ENCODE measurements at places on chromosomes 1 and 21.

GRCh38 chr1:102241431-102242338, 245.0 kb upstream of the OLFM3 start:
- DNase-seq, result no peak

- no peak for DNase-seq
Measured at GRCh38 chr1:119737040-119737682, 25.4 kb downstream of the PHGDH start.

DNA sequence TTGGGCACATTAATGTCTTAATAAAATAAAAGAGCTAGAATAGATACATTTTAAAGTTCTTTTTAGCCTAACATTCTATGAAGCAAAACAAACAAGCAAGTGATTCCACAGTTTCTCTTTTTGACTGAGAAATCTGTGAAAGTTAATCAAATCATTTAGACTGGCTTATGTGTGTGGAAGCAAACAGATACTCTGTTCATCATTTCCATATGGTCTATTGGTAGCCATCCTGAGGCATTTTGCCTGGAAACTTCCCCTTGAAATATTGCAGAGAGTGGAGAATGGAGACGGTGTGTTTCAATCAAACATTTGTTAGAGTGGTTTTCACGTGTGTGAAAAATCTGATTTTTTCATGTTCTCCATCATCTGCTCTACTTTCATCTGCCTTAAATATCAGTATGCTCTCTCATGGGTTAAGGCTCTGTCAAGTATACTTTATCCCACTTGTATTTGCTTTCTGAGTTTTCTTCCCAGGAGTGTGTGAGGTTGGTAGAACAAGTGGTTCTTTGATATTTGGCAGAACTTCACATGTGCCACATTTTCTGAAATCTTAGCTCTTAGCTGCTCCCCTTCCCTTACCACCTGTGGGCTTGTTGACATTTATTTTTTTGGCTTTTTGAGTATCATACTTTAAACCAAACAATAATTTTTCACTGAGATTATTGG, 139.1 kb upstream of the PTGFR start:
- DNase-seq, result no peak

DNA sequence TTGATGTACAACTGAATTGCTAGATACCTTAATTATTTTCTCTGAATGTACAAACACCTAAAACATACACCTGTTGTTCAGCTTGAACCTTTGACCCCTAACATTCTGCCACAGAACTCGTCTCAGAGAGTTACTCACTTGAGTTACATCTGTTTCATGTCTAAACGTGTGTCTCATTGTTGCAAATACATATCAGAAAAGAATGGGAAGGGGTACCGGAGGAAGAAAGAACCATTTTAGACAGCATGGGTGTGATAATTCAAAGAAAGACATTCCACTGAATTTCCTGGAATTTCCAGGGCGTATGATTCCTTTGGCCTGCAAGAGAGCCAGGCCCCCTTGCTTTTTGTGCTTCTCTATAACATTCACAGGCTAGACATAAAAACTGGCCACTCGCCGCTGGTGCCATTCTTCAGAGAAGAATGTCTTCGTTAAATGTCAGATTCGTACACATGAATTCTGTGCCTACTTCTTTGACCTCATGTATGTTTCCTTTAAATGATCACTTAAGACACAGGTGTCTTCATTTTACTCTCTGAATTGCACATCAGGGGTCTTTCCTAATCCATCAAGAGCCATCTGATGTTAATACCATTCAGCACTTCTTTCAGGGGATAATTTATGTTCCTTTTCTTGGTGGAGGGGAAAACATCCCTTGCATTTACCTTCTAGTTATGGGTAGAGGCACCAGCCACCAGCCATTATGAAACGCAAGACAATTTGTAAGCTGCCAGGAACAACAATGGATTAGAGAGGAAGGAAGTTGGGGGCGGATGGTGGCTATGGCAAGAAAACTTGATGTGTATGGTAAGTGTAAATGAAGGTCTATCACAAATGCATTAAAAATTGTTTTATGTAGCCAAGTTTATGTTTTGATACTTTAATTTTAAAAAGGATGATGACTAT, 12.7 kb downstream of the ATF3 start:
- no peak for DNase-seq

DNA sequence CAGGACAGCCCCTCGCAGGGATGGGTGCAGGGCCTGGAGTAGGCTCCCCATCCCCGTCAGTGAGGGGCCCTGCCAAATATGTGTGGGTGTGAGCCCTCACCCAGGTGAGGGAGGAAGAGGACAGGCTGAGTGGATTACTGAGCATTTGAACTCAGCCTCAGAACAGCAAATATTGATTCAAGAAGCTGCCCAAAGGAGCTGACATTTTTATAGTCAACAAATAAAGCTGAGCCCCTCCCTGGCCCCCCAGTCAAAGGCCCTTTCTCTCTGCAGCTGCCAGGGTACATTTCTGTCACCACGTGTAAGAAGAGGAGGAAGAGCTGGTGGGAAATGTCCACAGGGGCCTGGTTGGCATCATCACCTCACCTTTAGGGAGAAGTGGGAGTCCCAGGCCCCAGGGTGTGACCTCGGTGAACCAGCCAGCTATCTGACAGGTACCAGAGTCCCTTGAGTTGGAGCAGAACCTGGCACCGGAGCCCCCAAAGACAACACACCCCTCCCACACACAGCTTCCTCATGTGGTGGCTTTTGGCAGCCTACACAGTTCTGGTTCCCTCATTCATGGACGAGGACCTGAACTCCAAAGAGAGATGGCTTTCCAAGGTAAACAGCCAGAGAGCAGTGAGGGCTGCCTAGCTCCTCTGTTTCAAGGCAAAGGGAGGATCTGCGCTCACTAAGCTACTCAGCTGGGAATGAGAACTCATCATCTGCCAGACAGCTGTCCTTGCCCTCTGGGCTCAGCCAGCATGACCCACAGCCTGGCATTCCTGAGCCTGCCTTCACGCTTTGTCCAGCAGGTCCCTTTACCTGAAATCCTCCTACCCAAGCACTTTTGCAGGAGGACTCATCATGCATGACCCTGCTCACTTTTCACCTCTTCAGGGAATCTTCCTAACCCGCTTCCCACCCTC, 43.0 kb upstream of the TENT5C start:
- DNase-seq, result peak; percentile 69

GRCh38 chr1:28172713-28173150, 3.8 kb downstream of the PTAFR start:
- no peak for DNase-seq
